ENCODE measurements at places on chromosomes 13 and 19. TPM values are rescaled to one million over a fixed set of nuclear protein-coding genes. Genes with fewer than 3 reads are reported as not detected.

- peak; percentile 37 for DNase-seq
These were observed 22.0 kb downstream of the ITGBL1 start for GRCh38 chr13:101474419-101474957.

- DNase-seq, result peak; percentile 97
These were observed 42.5 kb downstream of the ARHGEF18 start for GRCh38 chr19:7391218-7391670.

DNA sequence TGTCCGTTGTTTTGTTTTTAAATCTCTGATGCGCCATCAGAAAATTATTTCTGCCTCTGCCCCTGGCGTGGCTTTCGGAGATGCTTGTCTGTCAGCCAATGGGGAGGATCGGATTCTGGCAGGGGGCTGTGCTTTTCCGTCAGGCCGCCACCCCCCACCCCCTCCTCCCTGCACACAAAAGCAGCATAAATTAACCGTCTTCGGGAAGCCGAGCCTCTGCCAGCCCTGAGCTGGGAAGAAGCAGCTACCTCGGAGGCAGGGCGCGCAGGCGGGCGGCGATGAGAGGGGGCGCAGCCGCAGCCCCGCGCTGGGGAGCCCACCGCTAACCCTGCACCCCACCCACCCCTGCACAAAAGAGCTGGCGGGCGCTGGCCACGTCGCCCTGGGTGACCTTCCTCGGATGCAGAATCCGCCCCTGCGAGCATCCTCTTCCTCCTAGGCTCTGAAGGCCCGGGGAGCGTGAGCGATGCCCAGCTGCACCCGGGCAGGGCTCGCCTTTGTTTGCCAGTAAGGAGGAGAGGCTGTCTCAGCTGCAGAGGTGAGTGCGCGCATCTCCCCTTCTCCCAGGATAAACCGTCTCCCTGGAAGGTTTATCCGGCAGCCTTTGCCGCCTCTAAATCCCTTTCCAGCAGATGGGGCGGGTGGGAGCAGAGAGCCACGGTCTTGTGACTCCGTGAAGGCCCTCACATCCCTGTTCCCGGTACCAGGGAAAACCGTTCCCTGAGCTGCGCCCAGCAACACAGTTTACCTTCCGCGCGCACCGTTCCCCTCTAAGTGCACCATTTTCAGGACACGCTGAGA is at the start of gene ATCAY:
ATCAY (plus strand) TSS at position 215 of the 801 bp plus-strand sequence. CDS start 5,083 bp downstream, outside the sequence.
- no peak for DNase-seq

- DNase-seq, result peak; percentile 43
These were observed 63.9 kb upstream of the STARD13 start for GRCh38 chr13:33349288-33349985.

DNA sequence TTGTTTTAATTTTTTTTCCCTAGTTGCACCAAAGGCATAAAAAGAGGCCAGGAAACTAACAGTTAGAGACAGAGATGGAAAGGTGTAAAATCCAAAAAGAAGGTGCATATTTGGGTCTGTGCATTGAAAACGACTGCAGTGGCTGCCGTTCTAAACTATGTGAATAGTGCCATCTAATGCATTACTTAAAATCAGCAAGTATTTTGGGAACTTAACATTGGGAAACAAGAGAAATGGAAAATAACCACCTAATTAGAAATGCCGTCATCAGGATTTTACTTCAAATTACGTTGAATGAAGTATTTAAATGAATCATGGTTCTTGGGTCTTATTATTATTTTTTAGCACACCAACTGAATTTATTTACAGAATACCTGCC is 189.5 kb upstream of the MIR17HG start:
- peak; percentile 15 for DNase-seq

DNA sequence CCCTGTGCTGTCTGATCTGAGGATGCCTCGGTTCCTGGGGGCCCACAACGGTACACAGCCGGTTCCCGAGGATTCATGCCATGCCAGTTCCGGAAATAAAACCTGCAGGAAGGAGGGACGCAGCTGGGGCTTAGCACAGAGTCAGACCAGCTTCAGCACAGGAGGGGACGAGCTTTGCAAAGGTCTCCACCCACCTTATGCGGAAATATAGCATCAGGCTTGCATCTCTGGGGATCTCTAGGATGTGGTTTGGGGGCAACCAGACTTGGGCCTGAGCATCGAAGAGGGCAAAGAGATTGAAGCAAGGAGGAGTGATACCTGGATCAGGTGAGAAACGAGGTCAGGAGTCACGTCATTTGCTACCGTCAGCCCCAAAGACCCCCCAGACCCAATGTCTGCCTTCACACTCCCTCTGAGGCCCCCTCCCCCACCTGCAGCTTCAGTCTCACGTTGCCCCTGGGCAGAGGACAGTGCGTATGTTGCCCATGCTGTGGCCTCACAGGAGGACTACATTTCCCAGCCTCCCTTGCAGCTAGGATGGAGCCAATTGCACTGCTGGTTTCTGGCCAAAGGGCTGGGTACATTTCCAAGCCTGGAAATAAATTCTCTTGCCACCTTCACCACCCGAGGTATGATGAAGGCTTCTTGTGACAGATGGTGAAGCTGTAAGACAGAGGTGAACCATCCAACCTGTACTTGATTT is 12.1 kb downstream of the TYK2 start:
- peak; percentile 31 for DNase-seq

- DNase-seq, result peak; percentile 85
These were observed 51.6 kb upstream of the UBL3 start for GRCh38 chr13:29901710-29902631.

DNA sequence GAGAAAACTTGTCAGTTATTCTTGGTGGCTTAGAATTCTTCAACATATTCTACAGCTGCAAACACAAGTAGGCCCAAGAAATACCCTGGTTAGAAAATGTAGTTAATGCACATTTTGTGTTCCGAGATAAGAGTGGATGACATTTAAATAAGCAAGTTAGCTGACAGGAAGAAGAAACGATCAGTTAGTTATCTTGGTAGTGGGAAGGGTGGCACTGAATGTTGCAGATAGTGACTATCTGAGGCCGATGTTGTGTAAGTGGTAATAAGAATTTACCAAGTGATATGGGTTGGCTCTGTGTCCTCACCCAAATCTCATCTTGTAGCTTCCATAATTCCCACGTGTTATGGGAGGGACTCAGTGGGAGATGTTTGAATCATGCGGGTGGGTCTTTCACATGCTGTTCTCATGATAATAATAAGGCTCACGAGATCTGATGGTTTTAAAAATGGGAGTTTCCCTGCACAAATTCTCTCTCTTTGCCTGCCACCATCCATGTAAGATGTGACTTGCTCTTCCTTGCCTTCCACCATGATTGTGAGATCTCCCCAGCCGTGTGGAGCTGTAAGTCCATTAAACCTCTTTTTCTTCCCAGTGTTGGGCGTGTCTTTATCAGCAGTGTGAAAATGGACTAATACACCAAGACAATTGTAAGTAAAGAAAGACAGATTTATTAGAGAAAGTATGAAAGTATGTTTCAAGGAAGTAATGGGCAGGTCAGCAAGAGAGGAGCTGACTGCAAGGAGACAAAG is 10.9 kb upstream of the AKAP11 start:
- DNase-seq, result no peak

DNA sequence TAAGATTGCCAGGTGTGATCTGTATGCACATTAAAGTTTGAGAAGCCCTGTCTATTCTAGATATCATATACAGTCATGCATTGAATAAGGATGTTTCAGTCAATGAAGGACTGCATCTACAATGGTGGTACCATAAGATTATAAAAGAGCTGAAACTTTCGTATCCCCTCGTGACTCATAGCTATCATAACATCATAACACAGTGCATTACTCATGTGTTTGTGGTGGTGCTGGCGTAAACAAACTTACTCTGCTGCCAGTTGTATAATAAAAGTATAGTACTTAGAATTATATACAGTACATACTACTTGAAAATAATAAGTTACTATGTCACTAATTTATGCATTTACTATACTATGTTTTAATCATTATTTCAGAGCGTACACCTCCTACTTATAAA is 489.3 kb downstream of the GPC6 start:
- peak; percentile 48 for DNase-seq

DNA sequence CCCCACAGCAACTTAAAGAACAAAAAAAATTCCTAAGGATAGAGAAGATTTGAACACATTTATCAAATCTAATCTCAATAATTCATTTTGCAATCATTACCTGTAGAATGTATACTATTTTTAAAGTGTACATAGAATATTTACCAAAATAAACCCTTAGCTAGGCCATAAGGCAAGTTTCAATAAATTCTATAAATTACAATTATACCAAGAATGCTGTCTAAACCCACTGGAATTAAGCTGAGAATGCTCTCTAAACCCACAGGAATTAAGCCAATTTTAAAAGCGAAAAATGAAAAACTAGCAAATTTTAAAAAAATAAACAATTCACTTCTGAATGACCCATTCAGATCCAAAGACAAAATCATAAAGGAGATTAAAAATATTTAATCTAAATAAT is 540.4 kb upstream of the NBEA start:
- DNase-seq, result no peak

- DNase-seq, result peak; percentile 31
These were observed 180.8 kb upstream of the RFC3 start for GRCh38 chr13:33636955-33637670.

- DNase-seq, result no peak
These were observed 17.1 kb downstream of the MIER2 start for GRCh38 chr19:327291-328024.

DNA sequence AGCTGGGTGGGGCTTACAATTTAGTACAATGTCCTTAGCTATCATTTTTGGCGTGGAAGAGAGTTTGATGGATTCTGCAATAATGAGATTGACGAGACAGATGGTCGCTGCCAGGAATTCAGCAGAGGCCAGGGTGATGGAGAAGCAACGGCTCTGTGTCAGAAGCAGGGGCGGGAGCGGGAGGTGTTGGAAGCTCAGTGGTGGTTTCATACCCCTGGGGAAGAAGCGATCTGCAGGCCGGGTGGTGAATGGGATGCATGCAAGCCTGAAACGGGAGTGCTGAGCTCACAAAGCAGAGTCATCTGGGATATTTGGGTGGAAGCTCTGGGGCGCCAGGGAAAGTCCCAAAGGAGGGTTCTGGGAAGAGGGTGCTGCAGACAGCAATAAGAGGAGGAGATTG is 370.8 kb downstream of the ZNF536 start:
- no peak for DNase-seq

GRCh38 chr13:34620074-34620850 is 321.8 kb upstream of the NBEA start:
- DNase-seq, result no peak

GRCh38 chr13:100197591-100198365 is 108.9 kb downstream of the PCCA start:
- DNase-seq, result no peak

- no peak for DNase-seq
These were observed 171.8 kb upstream of the UBL3 start for GRCh38 chr13:30022256-30022655.

DNA sequence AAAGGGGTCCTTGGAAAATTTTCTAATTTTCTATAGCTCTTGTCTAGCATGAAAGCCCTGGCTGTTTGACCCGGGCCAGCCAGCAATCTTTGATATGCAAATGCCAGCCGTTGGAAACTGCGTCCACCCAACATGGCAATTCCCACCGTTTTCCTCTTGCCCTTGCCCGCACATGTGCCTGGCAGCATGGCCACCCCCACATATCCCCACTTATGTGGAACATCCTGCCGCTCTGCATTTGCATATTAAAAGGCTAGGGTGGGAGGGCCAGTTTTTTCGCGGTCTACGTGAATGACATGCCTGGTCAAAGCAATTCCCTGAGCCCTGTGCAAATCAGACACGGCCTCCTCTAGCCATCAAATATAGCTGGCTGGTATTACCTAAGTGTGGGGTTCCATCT is 110.3 kb upstream of the TDRD3 start:
- no peak for DNase-seq

- DNase-seq, result no peak
These were observed 9.6 kb downstream of the PRR22 start for GRCh38 chr19:5774921-5775320.

DNA sequence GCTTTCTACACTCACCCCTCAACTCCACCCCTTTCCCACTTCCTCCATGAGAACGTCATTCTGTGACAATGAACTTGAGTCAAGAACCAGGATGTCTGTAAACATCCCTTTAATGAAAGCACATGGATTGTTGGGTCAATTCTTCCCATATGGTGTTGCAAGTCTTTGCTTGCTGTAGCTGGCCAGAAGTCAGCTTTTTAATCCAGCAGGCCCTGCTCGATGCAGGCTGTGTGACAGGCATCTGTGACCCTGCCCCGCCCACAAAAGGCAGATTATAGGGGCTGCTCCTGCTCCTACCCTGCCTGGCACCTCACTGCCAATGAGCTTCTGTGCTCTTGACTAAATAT is 78.0 kb downstream of the STARD13 start:
- DNase-seq, result no peak

DNA sequence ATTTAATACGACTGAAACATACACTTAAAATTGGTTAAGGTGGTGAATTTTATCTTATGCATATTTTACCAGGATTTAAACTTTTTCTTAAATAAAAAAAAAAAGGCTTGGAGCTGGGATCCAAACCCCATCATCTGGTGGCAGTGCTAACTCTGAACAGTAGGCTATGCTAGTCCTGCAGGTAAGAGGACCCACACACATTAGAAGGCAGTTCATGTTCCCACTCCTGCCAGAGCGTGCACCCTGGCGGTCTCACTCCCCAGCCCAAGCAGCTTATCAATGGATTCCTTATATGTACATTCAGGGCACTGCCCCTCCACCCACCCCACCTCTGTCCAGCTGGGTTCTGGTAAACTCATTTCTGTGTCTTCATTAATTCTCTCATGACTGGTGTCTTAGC is 31.3 kb upstream of the CEBPA start:
- DNase-seq, result peak; percentile 8

GRCh38 chr13:51811046-51811445 is 7.1 kb upstream of the DHRS12 start:
- DNase-seq, result no peak

GRCh38 chr13:50404116-50404515 is 388.9 kb downstream of the KCNRG start:
- no peak for DNase-seq

- no peak for DNase-seq
These were observed 251.0 kb downstream of the UQCRFS1 start for GRCh38 chr19:28961772-28962500.

GRCh38 chr13:38463048-38463447 is 113.4 kb downstream of the UFM1 start:
- no peak for DNase-seq

DNA sequence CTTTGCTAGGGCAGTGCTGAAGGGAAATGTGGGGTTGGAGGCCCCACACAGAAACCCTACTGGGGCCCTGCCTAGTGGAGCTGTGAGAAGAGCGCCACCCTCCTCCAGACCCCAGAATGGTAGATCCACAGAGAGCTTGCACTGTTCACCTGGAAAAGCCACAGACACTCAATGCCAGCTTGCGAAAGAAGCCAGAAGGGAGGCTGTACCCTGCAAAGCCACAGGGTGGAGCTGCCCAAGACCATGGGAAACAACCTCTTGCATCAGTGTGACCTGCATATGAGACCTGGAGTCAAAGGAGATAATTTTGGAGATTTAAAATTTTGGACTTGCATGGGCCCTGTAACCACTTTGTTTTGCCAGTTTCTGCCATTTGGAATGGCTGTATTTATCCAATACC is 615.4 kb upstream of the MIR17HG start:
- peak; percentile 44 for DNase-seq

The SLITRK5 gene
- total RNA-seq, result 0.17 TPM

The LINGO3 gene
- 0.58 TPM for total RNA-seq

The GAMT gene
- 75.6 TPM for total RNA-seq

The CCDC70 gene
- not detected for total RNA-seq

The CRX gene
- total RNA-seq, result not detected

The ZNF20 gene
- total RNA-seq, result 5.6 TPM

The FTL gene
- 1,250 TPM for total RNA-seq

The SIGLECL1 gene
- total RNA-seq, result not detected

The COL5A3 gene
- total RNA-seq, result 0.12 TPM

The INSL3 gene
- total RNA-seq, result not detected

The TUBA3C gene
- not detected for total RNA-seq

The TDRD3 gene
- total RNA-seq, result 5.8 TPM
